ENCODE measurements at places on chromosomes 2 and 18. TPM values are rescaled to one million over a fixed set of nuclear protein-coding genes. Genes with fewer than 3 reads are reported as not detected.

The REG1B gene
- not detected for total RNA-seq

The REG3A gene
- not detected for total RNA-seq

The PELI1 gene
- total RNA-seq = 140 TPM

The EDAR gene
- not detected for total RNA-seq

The LCT gene
- not detected for total RNA-seq

The MALL gene
- 38.5 TPM for total RNA-seq

The FSHR gene
- not detected for total RNA-seq

The RPL31 gene
- total RNA-seq = 479 TPM

The DSG1 gene
- total RNA-seq = not detected

The RNF125 gene
- total RNA-seq = 8.6 TPM

The WNT6 gene
- total RNA-seq = 1.2 TPM

The FBXO41 gene
- 5.2 TPM for total RNA-seq

The PIGN gene
- 12.8 TPM for total RNA-seq

The HRH4 gene
- total RNA-seq = not detected

The HOXD1 gene
- 9.8 TPM for total RNA-seq

The DCDC2C gene
- 2.4 TPM for total RNA-seq

The DCC gene
- total RNA-seq = not detected

The FNDC4 gene
- 18.1 TPM for total RNA-seq

The CFAP65 gene
- not detected for total RNA-seq

The PAX8 gene
- 0.11 TPM for total RNA-seq

The GATA6 gene
- 89.3 TPM for total RNA-seq

The HSBP1L1 gene
- total RNA-seq = 1.3 TPM

The BOLL gene
- total RNA-seq = not detected

The AMER3 gene
- not detected for total RNA-seq

The KCNG3 gene
- total RNA-seq = not detected

The CHMP3 gene
- 69.3 TPM for total RNA-seq

The COL4A3 gene
- total RNA-seq = 1.1 TPM

The SERPINB4 gene
- total RNA-seq = not detected

The PRKAG3 gene
- not detected for total RNA-seq

The ATP6V1B1 gene
- not detected for total RNA-seq

The SLC11A1 gene
- total RNA-seq = 16.4 TPM

The CYS1 gene
- 13.8 TPM for total RNA-seq

The ARHGAP25 gene
- 8.3 TPM for total RNA-seq

The POTEE gene
- total RNA-seq = not detected

The SERPINB13 gene
- total RNA-seq = not detected

Data from ascending aorta (tissue), 2 donors.